Stimulated activated CD4-positive, alpha-beta T cell treated with anti-CD3 and anti-CD28 coated beads, Interleukin-15, amount 100 ng/mL, for 48 hours (primary cell): ENCODE measurements at places on chromosomes 11 and 22.

DNA sequence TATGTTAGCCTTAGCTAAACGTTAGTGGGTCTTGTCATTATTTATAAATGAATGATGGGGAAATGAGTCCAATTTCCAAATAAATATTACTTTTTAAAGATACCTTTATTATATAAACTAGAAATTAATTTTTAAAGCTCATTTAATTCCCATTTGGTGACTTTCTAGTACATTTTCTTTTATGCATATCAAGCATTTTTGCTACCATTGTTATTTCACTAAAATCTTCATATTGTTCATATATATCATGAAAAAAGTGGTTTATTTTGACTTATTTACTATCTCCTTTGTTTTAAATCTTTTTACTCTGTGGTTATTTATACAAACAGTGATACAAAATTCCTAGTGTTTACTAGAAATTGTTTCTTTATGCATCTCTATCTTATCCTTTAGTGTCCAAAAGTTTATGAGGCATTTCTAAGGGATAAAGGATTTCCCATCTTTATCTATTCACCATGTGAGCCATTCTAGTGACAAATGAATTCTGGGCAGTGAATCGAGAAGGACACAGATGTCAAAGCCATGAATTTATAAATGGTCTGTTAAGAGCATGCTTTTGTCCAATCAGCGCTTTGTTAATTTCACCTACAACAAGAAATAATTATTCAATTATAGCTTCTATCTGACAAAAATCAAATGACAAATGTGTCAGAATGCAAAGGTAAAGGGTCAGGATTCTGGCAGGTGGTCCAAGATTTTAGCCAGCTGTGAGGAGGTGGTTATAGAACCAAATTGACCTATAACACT is 70.6 kb downstream of the PRMT3 start:
- no peak for DNase-seq

DNA sequence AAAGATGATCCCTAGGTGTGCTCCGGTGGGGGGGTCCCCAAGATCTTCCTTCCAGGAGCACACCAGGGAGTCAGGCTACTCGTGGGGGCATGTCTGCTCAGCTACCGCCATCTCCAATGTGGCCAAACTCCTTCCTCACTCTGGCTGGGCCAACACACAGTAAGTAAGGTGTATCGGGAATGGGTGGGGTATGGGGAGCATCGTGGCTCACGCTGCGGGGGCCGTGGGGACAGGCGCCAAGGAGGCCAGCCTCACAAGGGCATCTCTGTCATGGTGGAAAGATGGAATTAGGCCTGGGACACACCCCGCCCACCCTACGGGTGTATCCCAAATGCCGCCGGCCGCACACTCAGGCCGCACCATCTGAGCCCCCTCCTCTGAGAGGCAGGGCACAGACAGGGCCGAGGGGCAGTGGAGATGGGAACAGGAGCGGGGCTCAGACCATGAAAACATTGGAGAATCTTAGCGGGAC is 8.3 kb downstream of the IGF2 start:
- no peak for DNase-seq

DNA sequence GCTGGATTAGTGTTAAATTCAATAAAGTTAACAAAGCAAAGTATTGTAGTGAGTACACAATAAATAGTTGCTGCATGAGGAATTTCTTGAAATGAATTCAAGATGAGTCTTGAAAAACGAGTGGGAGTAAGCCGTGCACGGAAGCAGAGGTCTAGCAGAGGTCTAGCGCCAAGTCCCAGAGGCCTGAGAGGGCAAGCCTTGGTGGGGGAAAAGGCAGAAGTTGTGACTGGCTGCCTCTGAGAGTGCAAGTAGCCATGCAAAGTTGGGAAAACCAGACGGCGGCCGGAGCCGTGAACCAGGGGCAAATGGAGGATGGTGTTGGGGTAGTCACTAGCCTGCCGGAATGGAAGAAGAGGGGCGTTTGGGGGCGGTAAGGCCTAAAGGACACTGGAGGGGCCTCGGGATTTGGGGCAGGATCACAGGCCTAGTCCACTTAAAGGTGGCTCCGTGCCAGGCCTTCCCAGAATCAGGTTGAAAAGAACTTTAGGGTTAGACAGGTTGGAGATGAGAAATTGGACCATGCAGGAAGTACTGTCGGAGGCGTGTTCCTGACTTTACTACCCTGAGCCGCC is 379 bp upstream of the SLC3A2 start:
- DNase-seq = no peak

DNA sequence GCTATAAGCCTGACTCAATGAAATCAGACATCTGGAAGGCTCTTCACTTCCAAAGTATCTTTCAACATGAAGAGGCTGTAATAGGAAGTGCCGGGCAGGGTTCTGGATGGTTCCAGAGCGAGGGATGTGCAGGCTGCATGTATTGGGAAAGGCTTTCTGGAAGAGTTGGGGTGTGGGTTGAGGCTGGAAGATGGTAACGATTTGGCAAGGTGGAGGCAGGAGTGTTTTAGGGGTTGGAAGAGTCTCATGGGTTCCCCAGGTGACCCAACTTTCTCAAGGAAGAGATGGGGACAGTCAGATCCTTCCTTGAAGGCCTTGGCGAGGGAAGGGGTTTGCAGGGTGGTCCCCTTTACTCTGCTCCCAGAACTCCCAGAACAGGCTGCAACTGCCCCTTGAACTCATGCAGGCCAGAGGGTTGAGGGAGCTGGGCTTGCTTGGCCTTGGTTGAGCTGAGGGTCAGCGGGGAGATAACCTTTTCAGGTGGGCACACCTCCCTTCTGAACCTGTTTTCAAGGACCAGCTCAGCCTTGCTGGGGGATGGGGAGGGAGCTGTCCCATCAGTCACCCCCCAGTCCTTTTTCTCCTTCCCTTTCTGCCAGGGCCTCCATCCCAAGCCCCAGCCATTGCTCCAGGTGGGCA is 9.4 kb upstream of the POU2F3 start:
- DNase-seq = no peak
